ENCODE measurements at places on chromosomes 5 and 9. TPM values are rescaled to one million over a fixed set of nuclear protein-coding genes. Genes with fewer than 3 reads are reported as not detected.

DNA sequence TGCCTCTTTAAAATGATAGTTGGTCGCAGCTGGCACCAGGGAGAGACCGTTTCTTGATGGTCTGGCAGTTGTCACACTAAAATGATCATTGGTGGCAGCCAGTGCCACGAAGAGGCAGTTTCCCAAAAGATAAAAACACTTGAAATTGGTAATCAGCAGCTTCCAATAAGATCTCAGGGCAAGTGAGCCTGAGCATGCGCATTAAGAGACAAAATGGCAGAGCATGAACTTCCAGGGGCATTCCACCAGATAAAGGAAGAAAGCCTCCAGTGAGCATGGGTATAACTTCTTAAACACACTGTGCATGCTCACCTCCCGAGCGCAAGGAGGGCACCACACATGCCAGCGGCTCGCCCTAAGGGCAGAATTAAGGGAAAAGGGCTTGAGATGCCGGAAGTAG lies 1594.2 kb upstream of the CDH9 start:
- no peak for DNase-seq

DNA sequence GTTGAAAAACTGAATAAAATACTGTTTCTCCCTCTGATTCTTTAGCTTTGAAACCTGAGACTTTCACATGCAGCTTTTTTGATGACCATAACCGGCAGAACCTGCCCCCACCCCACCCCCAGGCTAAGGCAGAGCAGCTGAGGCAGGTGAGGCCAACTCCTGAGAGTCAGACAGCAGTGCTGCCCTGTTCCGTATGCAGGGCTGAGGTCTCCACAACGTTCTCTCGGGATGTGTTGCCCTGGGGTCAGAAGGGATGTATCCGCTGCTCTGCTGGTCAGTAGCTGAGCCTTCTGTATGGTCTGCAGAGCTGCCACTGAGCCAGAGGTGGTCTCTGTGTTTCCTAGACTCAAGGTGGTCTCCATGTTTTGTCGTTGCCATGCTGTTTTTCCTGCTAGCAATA lies 190.5 kb downstream of the AOPEP start:
- no peak for DNase-seq

DNA sequence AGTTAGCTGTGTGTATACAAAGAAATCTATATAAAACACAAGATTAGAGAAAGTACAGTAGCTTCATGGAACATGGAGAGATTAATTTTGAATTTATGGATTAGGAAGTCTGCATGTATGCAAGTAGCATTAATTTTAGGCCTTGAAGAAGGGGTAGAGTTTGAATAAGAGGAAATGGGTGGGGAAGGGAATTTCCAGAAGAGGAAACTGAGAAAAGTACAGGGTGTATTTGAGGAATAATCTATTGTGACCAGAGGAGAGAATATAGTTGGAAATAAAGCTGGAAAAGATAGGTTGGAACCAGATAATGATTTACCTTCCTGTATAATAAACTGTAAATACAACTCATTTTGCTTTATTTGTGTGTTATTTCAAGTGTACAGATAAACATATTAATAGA lies 53.6 kb downstream of the CWC27 start:
- DNase-seq: no peak

GRCh38 chr5:73783828-73784227 lies 157.8 kb downstream of the ARHGEF28 start:
- DNase-seq: no peak

Gene C5orf52
- not detected for total RNA-seq

DNA sequence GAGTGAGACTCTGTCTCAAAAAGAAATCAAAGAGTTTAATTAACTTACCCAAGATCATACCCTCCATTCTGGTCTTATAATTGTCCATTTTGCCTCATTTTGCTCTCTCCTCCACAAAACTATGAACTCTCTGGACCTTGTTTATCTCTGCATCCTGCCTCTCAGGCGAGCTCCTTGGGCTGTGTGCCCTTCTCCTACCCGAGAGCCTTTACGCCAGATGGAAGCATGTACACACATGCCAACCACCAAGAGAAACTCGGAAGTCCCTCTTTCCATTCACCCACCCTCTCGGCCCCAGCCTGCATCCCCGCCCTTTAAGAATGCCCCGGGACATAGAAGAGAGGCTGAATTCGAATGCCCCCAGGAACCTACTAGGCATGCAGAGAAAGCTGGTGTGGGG lies 25.9 kb downstream of the CPLX2 start:
- no peak for DNase-seq

- no peak for DNase-seq
Observed at GRCh38 chr9:84874596-84874995, 205.1 kb downstream of the NTRK2 start.

Gene F2R
- total RNA-seq: 240 TPM

- DNase-seq: no peak
Observed at GRCh38 chr5:55467862-55468551, 66.8 kb downstream of the PLPP1 start.

Gene CTXN3
- not detected for total RNA-seq

GRCh38 chr5:66538531-66538930 lies 57.7 kb upstream of the MAST4 start:
- DNase-seq: no peak

Gene SARDH
- 1.8 TPM for total RNA-seq

GRCh38 chr5:10021248-10021647 lies 228.4 kb downstream of the ATPSCKMT start:
- DNase-seq: no peak

DNA sequence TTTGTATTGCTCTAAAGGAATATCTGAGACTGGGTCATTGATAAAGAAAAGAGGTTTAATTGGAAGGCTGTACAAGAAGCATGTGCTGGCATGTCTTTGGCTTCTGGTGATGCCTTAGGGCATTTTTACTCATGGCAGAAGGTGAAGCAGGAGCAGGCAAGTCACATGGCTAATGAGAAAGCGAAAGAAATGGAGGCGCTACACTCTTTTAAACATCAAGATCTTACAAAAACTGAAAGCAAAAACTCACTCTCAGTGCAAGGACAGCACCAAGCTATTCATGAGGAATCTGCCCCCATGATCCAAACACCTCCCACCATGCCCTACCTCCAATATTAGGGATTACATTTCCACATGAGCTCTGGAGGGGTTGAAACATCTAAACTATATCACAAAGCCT lies 1458.8 kb upstream of the ACO1 start:
- no peak for DNase-seq

Gene FBP2
- not detected for total RNA-seq

DNA sequence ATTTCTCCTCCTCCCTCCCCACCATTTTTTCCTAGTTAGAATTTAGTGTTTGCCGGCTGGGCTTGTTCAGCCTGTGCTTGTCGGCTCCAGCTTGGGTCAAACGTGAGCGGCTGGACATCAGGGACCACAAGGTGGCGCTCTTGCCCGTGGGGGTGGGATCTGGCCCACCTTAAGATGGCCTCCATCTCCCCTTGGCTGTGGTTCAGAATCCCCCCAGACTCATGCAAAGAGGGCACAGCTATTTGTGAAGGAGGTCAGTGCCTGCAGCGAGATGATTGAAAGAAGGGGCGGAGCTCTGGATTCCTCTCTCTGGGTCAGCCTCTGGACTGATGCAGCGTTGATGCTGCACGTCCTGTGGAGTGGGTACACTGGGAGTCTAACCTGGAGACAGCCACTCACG lies 283.3 kb upstream of the TUT7 start:
- DNase-seq: no peak

Gene HACD4
- 2.0 TPM for total RNA-seq

GRCh38 chr5:135964670-135965320 lies 10.0 kb upstream of the LECT2 start:
- DNase-seq: no peak

DNA sequence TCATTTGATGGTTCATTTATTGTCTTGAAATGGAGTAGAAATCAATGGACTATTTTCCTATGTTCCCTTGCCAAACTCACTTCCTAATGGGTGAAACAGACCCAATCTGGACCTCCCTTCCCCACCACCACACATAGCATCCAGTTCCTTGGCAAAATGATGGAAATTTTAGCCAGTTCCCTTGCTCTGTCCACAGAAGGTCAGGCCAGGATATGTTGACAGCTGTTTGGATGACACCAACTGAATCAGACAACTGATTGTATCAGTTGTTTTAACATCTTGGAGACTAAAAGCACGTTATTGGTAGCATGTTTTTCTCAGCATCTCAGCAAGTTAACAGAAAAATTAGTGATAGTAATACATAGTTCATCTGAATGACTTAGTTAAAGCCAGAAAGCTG lies 534.8 kb downstream of the PSAT1 start:
- DNase-seq: no peak

DNA sequence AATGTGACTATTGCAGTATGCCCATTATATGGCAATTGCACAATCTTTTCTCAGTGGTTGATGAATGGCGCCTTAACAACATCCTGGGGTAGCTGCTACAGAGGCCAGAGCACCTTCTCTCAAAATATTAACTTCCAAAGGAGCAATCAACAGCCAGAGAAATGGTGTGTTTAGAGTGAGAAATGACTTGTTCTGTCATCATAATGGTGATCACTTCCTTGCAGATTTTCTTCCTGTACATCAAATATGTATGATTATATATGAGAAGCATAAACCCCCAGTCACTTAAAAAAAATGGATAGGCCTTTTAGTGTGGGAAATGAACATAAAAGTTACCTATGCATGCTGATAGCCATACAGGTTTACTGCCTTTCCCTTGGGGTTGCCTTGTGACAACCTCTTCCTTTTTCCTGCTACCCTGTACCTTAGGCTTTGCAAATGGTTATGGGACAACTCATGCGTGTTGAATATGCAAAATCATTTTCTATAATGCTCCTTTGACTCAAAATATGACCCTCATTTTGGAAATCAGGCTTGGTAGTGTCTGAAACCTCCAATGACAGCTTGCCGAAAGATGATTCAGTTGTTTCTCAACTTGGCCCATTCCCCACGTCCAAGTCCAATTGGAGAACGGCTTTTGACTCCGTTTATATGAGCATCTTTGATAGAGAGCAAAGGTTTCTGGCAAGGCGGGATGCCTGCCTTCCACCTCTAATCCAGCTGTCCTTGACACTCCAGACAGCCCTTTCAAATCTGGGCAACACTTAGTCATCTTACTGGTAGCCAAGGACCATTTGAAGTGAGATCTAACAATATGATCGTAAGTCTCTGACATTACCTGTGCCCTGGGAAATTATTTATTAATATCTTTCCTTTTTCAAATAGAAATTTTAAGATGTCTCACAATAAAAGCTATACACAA lies 69.3 kb downstream of the SLC1A1 start:
- no peak for DNase-seq

DNA sequence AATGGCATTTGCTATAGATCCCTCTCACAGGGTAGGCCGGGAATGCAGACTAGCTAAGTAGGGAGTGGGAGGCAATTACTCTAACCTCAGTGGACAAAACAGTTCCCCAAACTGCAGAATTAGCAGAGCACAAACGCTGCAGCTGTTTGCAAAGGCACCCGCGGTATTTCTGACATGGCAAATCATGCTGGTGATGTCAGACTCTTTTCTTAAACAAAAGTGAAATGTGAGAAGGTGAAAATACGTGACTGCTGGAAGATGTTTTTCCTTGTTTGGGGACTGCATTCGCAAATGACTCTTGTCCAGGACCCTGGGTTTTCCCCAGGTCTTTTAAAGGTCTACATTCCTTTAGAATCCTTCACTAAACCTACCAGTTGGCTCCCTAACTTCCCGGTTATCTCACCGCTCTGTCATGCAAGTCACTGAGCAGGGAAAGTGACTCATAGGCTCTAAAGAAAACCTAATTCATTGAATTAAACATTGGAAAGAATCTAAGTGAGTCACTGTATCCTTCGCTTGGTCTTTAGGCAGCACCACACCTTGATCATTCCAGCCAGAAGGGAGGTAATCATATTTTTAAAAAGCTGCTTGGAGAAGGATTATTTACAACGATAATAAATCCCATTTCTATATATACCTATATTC lies 91.5 kb upstream of the DNAH5 start:
- peak; percentile 54 for DNase-seq

Gene QSOX2
- total RNA-seq: 13.5 TPM

GRCh38 chr9:81851340-81851739 lies 76.9 kb upstream of the SPATA31D4 start:
- no peak for DNase-seq

GRCh38 chr5:43661102-43661501 lies 58.1 kb downstream of the NNT start:
- no peak for DNase-seq

Gene ALDH1A1
- total RNA-seq: 101 TPM

- no peak for DNase-seq
Observed at GRCh38 chr9:123946101-123946821, 16.3 kb upstream of the DENND1A start.

DNA sequence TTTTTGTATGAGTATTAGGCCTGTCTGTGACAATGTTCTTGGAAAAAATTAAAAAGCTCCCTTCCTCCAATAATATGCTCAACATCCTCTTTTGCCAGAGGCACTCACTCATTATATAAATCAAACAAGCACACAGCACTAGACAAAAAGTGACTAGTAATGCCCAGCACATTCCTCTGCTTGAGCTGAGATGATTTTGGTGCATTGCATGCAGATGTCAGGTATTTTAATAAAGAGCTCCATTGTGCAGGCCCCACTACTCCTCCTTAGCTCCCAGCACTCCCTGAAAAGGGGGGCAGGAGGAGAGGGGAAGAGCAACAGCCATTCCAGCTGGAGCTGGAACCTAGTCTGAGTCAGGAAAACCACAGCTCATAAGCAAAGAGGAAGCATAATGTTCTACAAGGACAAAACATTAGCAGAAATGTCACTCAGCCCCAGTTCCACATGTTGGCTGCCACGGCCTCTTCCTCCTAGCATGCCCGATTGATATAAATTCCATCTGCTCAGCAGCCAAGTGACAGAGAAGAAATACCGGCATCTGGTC lies 348.5 kb downstream of the BNC2 start:
- no peak for DNase-seq

DNA sequence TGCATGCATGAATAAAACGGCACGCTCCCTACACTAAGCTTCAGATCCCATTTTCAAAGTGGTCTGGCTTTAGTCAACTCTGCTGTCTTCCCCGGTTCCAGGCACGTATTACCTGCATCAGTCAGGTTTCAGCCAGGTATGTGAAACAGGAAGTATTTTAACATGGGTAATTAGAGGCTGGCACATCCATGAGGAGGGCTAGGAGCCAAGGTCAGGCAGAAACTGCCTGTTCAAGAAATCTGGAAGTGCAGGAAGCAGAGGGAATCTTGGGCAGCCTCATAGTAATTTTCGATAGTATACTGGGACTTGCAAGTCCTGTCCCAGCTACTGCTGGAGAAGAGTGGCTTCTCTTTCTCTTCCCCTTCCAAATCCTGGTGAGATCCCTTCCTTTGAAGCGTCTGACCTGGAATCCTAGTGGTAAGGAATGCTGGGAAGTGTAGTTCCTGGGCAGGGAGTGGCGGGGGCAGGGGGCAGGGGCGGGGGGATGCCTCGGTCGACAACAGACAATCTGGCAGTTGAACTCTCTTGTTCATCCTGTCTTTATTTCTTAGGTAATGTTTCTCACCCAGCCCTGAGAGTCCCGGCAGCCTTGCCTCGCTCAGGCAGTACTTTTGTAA lies 403.1 kb downstream of the TLE4 start:
- DNase-seq: no peak
